Activated T-cell treated with anti-CD3 and anti-CD28 coated beads for 24 hours (primary cell): ENCODE measurements at places on chromosomes 16 and 17.

GRCh38 chr17:21061971-21062526 lies 19.2 kb upstream of the USP22 start:
- no peak for DNase-seq

DNA sequence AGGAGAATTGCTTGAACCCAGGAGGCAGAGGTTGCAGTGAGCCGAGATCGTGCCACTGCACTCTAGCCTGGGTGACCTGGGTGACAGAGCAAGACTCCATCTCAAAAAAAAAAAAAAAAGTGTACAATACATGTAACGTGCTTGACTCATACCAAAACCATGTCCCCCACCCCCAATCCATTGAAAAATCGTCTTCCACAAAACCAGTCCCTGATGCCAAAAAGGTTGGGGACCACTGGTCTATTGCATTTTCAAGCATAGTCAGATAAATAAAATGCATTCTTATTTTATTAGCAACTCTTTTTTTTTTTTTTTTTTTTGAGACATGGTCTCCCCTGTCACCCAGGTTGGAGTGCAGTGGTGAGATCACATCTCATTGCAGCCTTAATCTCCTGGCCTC lies 52.1 kb downstream of the COPRS start:
- no peak for DNase-seq

GRCh38 chr17:9218911-9219310 lies 197.6 kb downstream of the NTN1 start:
- DNase-seq: no peak

- DNase-seq: no peak
Measured at GRCh38 chr17:45575126-45575885, 84.8 kb upstream of the PLEKHM1 start.
